ENCODE measurements at places on chromosomes 4 and X.
A peak's percentile ranks its signal among the peaks of the same experiment; 100 is the strongest.

DNA sequence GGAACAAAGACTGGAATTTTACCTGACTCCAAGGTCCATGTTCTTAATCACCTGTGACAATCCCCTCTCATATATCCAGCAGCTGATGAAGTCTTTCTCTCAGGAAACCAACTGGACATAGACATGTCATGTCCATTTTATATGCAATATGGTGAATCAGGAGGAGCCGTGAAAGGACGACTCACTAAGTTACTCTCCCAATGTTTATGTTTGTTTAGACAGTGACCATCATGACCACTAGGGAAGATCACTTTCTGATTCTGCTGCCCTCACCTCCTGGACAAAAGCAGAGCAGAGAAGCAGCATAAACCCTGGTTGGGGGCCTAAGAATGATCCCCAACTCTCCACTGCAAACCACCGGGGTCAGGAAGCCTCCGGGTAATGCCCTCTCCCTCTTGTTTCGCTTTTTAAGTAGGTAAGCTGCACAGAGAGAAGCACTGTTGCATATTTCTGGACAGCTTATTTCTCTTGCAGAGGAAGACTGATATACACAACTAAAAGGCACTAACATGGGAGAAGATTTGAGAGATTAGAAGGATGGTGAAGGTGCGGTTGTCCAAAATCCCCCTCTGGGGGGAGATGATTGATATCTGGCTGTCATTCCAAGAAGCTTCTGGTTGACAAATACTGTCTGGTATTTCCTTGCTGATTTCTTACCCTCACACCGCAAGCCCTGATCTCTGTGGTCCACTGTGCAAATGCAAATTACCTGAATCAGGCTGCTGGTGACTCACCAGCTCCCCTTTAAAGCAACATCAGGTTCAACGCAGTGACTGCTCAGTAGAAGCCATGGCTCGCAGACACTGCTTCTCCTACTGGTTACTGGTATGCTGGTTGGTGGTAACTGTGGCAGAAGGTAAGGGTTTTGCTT, at the start of gene ODAPH:
ODAPH (plus strand) TSS at position 773 of the 871 bp plus-strand sequence; CDS start at position 790, 17 bp downstream.
- peak; percentile 60 for ATAC-seq

- no peak for ATAC-seq
Observed at GRCh38 chr4:89242864-89243732, 64.5 kb downstream of the GPRIN3 start.

DNA sequence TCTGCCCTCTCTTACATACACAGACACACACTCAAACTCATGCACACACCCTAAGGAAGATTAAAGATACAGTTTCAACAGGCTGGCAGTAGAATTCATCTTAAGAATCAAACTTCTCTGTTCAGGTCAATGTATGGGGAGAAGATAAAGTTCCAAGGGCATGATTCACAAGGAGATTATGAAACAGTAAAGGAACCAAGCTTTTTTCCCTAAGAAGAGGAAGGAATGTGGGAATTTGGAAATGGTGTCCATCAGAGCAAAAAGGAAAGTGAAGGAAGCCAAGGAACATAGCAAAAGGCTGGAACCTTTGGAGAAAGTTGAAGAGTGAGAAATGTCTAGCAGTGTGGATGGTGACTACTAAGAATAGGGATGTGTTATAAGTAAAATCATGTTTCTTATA, 191.0 kb upstream of the NPY2R start:
- no peak for ATAC-seq

DNA sequence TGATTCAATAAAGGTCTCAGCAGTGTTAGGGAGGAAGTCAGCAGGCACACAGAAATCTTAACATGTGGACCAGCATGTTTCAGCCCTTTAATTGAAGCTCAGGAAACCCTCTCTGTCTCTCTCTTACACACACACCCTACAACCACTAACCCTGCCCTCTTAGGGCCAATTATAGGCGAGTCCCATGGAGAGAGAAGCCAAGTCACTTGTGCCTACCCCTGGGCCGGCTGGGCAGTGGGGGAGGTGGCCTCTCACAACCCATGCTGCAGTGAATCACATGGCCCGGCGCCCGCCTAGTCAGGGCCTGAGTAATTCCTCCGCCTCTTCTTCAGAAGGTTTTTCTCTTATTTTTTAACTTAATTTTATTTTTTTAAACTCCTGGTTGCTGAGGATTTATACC, 3.7 kb downstream of the FGD1 start:
- ATAC-seq = peak; percentile 82

DNA sequence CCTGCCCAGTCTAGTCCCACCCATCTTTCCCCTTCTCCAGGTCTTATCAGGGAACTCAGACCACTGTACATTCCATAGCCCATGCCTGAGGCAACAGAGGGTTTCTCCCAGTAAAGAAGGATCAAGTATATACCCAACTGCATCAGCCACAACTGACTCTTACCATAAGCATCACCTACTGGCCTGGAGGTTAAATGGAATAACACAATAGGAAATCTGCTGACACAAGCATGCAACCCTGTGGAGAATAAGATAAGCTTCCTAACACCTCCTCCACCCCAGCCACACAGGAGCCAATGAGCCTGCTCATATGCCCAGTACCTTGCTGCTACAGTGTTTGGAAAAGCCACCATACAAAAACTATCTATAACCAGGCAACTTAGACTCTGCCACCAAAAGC, 34.6 kb upstream of the PLK4 start:
- peak; percentile 6 for ATAC-seq

GRCh38 chr4:163391756-163392155, 48.1 kb downstream of the NPY5R start:
- ATAC-seq = no peak

GRCh38 chrX:78658414-78658813, 714 bp downstream of the RTL3 start:
- no peak for ATAC-seq

All from esophagus mucosa (tissue), 1 donor.